ENCODE measurements at places on chromosomes 12 and 14.

GRCh38 chr14:91400696-91401095 lies 16.9 kb downstream of the CCDC88C start:
- DNase-seq, result no peak

- DNase-seq, result no peak
Observed at GRCh38 chr14:59277659-59278058, 89.2 kb downstream of the DAAM1 start.

DNA sequence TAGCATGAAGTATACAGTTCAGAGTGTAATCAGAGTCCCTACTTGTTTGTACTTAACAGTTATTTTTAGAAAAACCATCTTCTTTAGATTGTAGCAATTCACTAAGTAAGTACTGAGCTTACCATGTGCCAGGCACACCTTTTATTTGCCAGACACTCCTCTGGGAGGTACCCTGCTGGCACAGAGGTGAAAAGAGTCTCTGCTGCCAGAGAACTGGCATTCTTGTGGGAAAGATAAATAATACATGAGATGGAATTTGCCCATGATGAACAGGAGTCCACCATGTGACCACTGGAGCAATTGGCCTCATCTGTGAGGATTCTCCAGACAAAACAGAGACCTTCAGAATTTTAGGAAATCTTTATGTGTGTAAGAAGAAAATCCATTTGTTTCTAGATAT lies 199.3 kb upstream of the SLC16A7 start:
- no peak for DNase-seq

DNA sequence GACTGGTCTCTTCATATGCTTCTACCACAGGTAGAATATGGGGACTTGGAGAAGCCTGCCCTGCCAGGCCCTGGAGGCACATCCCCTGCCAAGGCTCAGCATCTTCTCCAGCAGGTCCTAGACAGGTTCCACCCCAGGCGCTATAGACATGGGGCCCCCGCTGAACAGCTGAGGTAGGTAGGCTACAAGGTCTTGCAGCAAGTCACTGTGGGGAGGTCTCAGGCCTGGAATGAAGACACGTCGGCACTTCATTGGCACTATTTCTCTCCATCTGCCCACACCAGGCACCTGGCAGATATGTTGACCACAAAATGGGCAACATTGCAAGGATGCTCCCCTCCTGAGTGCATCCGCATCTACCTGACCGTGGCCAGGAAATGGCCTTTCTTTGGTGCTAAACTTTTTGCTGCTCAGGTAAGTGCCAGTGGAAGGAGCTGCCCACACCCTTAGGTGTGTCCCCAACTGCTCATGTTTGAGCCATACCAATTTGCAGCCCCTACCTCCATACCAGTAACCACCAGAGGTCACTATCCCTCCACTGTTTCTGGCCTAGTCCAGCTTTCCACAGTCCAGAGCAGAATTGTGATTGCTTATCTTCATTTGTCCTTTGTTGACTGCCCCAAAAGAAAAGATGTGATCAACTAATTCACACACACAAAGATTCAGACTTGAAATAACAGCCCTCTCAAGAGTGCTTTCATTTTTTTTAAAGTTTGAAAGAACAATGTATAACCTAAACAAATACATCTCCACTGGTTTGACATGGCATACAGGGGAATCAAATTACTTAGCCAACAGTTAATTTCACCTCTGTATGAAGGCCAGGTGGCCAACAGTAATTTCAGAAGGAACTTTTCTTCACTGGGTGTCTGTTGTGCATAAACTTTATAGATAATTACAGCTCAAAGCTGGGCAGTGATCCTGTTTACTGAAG lies 16.1 kb downstream of the PIGH start:
- DNase-seq, result no peak

- DNase-seq, result no peak
Observed at GRCh38 chr12:70048521-70049250, 194.5 kb upstream of the CNOT2 start.

DNA sequence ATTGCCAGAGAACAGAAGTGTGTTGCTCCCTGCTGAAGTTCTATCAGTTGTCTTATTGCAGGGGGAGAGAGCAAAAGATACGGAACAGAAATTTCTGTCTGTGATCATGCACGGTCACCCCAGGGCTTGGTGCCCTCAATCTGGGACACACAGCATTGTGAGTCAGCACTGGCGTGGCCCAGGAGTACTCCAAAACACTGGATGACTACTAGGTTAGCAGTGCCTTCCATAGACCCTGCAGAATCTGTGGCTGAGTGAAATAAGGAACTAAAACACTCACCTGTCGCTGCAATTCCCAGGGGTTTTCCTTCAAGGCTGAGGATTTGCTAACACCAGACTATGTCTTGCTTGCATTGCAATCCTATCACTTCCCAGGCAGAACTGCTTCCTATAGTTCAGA lies 165.5 kb downstream of the ANO6 start:
- no peak for DNase-seq

DNA sequence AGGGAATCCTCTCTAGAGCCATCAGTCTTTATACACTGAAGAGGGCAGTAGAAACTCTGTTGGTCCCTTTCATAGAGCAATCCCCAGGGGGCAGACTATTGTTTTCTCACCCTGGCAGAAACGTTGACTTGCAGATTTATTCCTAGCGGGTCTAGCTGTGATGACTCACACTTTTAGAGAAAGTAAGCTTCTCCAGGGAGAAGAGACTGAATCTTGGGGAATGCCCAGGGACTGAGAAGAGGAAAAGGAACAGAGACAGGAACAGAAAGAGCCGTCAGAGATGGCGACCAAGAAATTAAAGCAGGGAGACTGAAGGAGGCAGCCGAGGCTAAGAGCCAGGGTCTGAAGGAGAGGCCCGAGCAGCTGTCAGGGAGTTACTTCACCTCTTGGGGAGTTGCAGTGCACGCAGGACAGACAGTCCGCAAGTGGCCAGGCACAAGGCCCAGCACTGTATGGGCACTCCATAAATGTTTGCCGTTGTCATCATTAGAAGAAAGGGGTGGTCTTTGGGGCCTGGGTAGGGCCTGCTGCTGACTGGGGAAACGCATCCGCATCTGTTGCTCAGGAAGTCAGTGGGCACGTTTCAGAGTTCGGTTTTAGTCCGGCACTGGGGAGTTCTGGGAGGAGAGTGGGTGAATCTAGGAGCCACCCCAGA lies 13.0 kb downstream of the PLEKHG6 start:
- DNase-seq, result no peak

- no peak for DNase-seq
Observed at GRCh38 chr14:105534586-105534985, 8.2 kb downstream of the TMEM121 start.

DNA sequence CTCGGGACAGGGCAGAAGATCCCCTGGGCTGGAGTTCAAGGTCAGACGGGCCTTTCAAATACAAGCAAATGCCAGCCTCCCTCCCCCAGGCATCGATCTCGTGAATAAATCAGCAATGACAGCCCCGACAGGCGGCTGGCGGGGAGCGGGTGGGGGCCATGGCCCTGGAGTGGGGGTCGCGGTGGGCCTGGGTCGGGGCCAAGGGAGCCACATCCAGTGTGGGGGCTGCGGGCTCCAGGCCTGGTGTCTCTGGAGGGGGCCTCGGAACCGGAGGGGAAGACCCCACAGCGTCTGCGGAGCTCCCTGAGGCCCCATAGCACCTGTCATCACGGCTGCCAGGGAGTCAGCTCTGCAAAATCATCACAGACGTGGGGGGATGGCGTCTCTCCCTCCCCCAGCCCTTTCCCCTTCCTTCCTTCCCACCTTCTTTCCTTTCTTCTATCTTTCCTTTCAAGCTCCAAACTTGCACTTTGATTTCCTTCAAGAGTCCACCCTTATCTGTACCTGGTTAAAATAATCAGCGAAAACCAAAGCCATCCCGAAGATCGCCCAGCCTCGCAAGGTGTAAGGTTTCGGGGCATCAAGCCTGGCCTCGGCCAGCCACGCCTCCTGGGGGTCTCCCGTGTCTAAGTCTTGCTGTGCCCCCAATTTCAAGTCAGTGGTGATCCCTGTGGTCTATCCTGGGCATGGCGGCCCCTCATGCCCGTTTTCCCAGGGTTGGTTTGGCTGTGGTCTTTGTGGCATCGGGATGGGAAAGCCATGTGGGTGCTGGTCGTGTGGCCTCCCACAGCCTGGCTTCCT lies 92.1 kb downstream of the NOC4L start:
- DNase-seq, result peak; percentile 49

DNA sequence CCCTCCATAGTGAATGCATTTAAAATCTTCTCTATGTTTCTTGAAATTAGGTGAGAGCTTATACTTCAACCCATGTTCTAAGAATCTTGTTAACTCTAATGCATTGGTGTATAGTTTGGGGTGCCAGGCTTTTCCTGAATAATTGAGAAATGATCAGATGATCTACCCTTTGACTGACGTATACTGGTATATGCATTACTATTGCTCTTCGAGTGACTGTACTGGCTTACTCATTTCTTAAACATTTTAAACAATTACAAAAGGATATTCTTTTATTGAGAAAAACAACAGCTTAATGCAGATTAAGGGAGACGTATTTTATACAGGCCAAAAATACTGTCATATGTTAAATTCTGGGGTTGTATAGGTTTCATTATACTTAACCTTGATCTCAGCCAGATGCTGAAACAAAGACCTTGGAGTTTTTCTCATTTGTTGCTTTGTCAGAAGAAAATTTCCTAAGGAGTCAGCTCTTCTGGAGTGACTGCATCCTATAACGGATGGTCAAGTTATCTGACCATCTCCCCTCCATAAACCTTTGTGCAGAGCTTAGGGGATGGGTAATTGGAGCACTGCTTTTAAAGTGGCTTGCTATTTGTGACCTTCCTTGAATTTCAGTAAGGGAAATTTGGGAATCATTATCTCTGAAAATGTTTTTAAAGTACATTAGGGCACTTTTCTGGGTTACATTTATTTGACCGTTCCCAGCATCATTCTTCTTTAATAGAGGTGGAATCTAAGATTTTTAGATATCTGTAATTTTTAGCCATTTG lies 507.6 kb downstream of the PCNX1 start:
- no peak for DNase-seq

DNA sequence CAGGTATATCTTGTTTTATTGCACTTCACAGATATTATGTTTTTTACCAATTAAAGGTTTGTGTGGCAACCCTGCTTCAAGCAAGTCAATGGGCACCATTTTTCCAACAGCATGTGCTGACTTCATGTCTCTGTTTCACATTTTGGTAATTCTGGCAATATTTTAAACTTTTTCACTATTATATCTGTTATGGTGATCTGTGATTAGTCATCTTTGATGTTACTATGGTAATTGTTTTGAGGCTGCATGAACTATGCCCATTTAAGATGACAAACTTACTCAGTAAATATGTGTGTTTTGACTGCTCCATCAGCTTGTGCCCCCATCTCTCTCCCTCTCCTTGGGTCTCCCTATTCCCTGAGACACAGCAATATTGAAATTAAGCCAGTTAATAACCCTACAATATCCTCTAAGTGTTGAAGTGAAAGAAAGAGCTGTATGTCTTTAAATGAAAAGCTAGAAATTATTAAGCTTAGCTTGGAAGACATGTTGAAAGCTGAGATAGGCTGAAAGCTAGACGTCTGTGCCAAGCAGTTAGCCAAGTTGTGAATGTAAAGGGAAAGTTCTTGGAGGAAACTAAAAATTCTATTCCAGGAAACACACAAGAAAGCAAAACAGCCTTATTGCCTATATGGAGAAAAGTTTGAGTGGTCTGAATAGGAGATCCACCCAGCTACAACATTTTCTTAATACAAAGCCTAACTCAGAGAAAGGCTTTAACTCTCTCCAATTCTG lies 365.1 kb downstream of the ATP23 start:
- no peak for DNase-seq

- peak; percentile 87 for DNase-seq
Observed at GRCh38 chr12:124399622-124400021, 104.7 kb downstream of the RFLNA start.

- DNase-seq, result peak; percentile 56
Observed at GRCh38 chr12:104740668-104741067, 217.4 kb downstream of the SLC41A2 start.

DNA sequence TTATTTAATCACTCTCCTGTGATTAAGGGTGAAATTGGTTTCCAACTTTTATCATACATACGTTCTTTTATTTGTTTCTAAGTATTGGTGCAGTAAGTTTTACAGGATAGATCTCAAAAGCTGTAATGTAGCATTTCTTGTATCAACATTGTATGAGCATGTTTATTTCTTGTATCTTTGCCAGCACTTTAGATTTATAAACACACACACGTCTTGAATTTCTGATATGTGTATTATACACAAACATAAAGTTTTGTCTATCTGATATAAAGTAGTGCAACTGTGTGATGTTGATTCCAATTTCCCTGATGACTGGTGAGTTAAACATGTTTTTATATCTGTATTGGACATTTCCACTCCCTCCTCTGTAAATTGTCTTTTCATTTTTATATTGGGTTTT lies 134.7 kb downstream of the NOVA1 start:
- DNase-seq, result no peak

DNA sequence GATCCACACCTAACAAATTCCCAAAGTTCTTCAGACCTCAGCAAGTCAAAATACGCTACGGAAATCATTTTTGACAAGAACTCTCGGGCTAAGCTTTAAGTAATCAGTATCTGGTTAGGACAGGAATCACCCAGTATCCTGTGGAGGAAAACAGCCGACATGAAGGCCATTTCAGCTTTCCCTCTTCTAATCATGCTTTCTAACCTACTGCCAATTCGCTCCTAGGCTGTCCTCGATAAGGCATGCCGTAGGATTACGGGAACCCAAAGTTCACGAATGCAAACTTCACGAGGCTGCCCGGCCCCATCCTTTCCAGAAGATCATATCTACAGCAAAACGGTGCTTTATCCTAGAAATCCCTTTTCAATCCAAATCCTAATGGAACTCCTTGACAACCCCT lies 81.8 kb upstream of the PTPRB start:
- DNase-seq, result no peak

DNA sequence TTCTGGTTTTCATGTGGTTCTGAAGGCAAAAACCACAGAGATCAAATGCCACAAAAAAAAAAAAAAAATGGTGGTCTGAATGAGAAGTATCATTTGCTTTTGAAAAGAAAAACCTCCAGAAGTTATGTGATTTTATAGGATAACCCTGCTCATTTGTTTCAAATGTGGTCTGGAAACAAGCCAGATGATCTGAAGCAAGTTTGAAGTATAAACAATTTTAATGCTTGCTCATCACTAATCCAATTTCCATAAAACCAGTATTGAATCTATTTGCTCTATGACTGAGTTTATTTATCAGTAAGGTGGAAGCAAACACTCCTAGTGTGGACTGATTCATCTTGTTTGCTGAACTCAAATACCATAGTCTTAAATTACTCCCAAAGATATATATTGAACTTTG lies 407.3 kb upstream of the FLRT2 start:
- DNase-seq, result no peak

DNA sequence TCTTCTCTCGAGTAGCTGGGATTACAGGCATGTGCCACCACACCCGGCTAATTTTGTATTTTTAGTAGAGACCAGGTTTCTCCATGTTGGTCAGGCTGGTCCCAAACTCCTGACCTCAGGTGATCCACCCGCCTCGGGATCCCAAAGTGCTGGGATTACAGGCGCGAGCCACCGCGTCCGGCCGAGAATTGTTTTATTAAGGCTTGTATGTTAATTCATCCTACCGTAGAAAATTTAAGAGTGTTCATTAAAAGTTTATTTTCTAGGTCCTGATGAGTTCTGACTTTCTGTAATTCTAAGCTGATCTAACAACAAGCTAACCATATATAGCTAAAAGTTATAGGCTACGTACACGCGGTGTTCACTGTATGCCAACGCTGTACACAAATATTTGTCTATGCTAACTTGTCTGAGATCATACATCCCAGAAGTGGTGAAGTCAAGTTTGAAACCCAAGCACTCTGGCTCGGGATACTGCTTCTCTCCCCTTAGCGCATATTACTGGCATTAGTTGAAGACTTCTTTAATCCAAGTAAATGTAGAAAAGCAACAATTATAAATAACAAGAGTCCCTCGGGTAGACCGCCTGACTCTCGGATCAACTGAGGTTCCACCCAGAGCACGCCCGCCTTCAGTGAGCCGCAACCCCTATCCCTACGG lies 570 bp upstream of the MRPS35 start:
- no peak for DNase-seq
